Mesenteric fat pad (tissue), 1 donor: ENCODE measurements at places on chromosomes 6 and 20.

DNA sequence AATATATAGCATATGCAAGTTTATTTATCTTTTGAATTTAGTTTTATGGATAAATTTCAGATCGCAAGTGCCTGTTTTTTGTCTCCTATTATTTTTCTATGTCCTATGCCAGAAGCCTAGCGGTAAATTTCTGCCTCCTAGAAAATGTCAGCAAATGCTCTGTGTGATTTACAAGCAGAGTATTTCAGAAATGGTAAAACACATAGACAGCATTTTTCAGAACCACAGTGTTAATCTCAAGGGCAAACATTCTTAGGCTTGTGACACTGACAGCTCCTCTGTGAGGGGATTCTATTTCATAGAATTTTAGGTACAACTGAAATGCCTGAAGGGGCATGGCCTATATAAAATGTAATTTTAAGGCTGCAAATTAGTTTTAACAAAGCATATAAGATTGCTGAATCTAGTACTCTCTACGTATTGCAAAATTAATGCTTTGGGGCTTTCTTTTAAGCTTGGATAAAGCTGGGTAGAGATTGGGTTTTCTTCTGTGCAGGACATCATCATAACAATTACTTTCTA is 89.9 kb upstream of the PTCHD4 start:
- no peak for DNase-seq

GRCh38 chr20:20437314-20437713 is 69.4 kb downstream of the INSM1 start:
- DNase-seq, result no peak

GRCh38 chr6:153131037-153131981 is at the start of gene RGS17:
Gene RGS17, minus strand, starts transcription at chr6:153131282. Its CDS starts 87,264 bp downstream, at chr6:153044018.
- DNase-seq, result no peak

DNA sequence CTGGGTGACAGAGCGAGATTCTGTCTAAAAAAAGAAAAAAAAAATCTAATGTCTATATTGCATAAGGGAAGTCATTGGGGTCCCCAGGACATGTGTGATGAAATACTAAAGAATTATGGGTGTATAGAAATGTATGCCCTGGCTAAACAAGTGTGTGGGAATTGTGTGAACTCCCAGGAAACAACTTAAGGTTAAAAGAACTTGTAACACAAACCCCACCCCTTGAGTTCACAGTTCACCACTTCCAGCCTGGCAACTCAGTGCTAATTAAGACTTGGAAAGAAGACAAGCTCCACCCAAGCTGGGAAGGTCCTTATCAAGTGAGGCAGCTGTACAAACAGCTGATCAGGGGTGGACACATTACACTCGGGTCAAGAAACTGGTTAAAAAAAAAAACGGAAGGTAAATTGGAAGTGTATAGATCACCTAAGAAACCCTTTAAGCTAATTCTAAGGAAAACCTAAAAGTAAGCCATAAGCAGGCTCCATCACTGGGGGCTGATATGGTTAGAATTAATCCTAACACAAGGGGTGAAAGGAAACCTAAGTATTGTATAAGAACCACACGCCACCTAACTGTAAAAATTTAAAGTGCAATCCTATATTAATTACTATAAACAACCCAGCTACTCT is 25.2 kb downstream of the HLA-A start:
- no peak for DNase-seq

DNA sequence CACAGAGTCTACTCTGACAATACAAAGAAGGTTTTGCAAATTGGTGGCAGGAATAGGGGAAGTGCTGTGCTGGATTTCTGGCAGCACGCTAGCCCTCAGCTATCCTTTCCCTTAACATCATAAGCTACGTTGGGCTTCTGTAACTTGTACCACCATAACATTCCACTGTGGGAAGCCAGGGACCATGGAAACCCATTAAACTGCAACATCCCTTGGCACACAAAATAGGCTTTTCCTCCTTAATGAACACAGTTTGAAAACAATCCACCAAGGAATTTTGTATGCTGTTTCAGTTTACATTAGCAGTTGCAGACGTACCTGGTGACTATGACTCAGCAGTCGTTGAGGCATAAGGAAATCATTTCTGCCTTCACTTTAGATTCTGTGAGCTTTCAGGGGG is 203.9 kb upstream of the RAB32 start:
- no peak for DNase-seq

DNA sequence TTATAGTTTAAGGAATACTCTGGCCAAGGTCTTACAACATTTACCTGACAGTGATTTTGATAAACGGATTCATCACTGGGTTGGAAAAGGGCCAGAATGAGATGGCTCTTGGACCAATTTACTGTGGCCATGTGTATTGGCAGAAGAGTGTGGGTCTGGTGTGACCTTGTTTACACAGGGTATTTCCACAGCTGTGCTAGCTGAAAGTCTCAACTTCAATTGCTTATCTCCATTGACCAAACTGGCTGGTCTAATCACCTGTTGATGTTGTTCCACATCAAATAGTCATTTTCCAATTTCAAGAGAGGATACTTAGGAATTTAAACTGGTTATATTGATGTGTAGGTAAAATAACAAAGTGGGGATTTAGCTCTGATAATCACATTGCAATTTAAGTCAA is 501.6 kb upstream of the MAP3K7 start:
- no peak for DNase-seq
